Tibial nerve (tissue), 4 donors: ENCODE measurements at places on chromosomes 1 and 21.
A peak's percentile ranks its signal among the peaks of the same experiment; 100 is the strongest.

DNA sequence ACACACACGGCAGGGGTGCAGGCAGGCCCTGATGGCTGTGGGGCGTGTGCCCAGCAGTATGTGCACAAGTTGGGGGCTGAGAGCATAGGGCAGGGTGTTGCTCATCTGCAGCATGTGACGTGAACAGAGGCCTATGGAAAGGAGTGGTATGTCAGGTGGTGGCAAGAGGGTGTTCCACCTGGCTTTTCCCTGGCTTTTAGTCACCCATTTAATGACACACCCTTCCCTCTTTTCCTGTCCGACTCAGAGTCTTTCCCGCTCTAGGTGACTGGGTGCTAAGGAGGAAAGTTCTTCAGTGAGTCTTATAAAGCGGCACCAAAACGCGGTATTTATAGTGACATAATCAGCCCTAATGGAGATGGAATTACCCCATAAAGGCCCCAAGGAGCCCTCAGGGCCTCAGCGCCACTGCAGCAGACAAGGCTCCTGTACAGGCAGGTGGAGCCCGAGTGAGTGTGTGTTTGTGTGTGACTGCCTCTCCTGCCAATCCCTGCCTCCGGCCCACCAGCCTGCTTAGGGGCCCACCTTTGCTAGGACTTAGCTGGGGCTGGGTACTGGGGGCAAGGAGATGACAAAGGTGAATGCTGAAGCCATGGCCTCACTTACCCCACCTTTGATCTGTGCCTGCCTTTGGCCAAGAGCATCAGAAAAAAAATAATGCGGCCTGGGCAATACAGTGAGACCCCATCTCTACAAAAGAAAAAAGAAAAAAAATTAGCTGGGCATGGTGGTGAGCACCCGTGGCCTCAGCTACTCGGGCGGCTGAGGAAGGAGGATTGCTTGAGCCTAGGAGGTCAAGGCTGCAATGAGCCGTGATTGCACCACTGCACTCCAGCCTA lies 3.3 kb upstream of the EPHA2 start:
- DNase-seq, result no peak

DNA sequence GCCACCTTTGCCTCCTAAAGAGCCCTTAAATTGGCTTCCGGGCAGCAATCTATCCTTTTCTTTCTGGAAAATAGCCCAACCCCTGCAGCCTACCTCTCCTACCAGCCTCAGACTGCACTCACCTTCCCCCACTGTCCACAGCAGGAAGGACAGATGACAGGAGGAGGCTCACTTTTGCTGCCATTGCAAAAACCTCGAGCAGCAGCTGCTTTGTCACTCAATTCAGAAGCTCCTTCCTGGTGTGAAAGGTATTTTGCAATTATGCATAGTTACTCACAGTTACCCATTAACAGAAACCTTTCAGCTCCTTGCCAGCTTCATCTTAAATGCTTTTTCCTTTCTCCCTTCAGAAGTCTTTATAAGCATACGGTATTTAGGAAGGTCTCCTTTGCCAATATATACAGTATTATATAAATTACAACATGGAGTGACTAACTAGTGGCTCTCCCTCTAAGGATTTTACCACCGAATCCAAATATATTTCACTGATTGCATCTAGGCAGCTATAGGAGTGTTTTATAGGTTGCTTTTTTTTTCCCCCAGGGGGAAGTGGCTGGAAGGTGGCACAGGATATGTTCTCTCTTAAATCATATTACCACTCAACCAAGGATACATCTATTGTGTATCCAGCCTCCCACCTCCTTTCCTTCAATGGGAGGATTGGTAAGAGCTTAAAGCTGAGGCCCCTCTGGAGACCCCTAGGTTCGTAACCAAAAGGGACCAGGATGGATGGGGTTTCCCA lies 142.1 kb upstream of the IPO9 start:
- DNase-seq, result no peak

- no peak for DNase-seq
Observed at GRCh38 chr1:42815941-42816584, 859 bp upstream of the ERMAP start.

DNA sequence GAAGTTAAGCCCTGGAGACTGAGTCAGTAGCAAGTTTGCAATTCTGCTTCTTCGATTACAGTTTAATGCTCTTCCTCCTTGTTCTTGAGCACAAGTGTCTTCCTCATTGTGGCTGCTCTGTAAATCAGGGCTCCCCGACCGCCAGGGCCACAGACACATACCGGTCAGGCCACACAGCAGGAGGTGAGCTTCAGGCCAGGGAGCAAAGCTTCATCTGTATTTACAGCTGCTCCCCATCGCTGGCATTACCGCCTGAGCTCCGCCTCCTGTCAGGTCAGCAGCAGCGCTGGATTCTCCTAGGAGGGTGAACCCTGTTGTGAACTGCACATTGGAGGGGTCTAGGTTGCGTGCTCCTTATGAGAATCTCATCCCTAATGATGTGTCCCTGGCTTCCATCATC lies 1.7 kb upstream of the TRAPPC10 start:
- DNase-seq, result no peak

GRCh38 chr1:32754317-32755097 lies 51.9 kb upstream of the SYNC start:
- no peak for DNase-seq

DNA sequence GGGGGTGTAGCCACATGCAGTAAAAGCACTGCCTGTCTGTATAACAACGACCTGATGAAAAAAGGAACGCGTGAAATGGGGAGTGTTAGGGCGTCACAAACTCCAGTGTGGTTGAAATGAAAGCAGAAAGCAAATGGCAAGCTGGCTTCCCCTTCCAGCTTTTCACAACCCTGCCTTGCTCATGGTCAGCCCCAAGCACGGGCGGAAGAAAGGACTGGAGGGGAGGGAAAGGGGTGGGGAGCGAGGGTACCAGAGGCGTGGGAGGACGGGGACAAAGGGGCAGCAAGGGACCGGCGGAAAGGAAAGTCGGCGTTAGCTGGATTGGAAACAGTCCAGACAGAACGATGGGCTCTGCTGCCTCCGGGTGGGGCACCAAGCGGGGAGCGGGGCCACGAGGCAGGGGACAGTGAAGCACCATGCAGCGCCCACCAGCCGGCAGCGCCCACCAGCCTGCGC lies 9.6 kb downstream of the VPS26C start:
- no peak for DNase-seq

DNA sequence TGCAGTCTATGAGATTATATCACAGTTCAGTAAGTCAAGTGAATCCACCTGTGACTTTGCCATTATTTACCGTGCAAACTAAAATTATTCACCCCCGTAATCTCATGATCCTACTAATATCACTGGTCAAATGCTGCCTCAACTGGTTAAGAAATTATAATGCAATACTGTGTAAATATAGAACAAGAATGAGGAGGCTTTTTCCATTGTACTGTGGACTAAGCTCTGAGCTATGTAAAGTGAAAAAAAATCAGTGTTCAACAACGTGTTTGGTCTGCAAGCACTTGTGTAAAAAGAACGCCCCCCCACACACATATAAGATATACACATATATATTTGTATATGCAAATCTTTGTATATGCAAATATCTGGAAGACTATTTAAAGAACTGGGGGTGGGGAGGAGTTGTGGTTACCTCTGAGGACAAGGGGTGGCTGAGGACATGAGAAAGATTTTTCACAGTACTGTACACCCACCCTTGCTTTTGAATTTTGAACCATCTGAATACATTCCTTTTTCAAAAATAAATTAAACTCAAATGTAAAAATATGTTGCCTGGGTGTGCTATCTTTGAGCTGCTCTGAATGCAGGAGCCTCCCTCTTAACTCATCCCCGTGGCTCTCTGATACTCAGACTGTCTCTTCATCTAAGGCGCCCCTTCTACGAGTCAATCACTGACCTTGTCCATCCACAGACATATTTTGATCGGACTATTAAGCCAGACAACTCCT lies 57.0 kb downstream of the PTP4A2 start:
- no peak for DNase-seq

GRCh38 chr1:93969371-93969770 lies 60.1 kb upstream of the GCLM start:
- no peak for DNase-seq

DNA sequence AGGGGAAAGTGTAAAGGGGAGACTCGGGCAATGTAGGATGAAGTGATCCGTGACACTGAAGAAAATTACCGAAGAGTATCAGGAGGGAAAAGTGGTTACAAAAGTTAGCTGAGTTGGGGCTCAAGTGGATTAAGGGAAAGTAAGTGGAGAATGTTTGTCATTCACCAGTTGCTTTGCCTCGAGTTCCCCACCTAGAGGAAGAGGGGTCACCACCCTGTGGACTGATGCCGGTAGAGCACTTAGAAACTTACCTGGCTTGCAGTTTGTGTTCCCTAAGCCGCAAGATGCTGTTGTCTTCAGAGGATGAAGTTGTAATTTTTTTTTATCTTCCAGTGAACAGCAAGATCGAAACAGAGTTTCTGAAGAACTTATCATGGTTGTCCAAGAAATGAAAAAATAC lies 1.0 kb downstream of the PER3 start:
- DNase-seq, result no peak

- DNase-seq, result no peak
Observed at GRCh38 chr1:169890761-169891538, 2.7 kb downstream of the SCYL3 start.

GRCh38 chr1:902802-903201 lies 20.9 kb upstream of the SAMD11 start:
- no peak for DNase-seq

DNA sequence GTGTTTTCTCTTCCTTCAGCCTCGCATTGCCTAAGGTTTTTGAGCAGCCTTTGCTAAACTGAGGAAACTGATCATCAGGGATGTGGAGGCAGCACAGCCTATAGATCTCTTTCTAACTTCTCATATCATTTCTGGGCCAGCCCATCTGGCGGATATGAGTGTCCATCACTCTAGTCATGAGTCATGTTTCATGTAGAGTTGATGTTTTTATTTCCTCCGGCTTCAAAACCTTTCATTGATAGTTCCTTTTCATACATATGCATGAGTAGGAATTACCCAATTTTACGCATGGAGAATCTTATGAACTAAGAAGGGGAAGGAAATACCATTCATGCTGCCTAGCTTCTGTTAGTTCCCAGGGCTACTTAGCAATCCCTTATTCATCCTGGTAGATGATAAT lies 66.3 kb downstream of the SPATA46 start:
- no peak for DNase-seq

DNA sequence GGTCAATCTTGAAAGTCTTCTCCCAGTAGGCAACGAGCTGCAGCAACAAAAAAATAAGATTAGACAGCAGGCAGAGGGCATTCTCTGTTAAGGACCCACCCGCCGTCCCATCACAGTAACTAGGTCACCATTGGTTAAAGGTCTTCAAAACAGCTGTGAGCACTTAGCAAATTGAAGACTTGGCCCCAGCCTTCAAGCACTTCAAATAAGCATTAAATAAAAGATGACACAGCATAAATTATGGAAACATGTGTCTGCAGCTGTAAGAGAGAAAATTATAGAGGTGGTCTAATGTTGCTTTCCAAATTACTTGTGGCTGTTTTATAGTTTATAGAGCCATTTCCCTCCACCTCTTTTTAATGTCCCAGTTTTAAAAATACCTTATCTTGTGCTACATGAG lies 61.2 kb downstream of the VANGL1 start:
- DNase-seq, result no peak

DNA sequence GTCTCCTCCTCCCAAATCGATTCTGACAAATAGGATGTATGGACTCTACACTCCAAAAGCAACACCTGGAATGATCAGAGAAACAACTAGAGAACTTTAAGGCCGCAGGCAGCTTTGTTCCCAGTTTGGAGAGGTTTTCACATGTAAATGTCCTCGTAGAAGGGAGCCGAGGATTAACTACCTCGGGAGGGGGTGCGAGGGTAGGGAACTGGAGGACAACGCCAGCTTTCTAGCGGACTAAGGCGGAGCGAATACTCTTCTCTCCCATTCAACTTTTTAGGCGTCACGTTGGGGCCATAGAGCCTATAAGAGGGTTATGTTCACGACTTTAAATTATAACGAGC lies 1.2 kb downstream of the SCAF4 start:
- no peak for DNase-seq

GRCh38 chr1:64595871-64596515 lies 126.1 kb downstream of the CACHD1 start:
- no peak for DNase-seq

DNA sequence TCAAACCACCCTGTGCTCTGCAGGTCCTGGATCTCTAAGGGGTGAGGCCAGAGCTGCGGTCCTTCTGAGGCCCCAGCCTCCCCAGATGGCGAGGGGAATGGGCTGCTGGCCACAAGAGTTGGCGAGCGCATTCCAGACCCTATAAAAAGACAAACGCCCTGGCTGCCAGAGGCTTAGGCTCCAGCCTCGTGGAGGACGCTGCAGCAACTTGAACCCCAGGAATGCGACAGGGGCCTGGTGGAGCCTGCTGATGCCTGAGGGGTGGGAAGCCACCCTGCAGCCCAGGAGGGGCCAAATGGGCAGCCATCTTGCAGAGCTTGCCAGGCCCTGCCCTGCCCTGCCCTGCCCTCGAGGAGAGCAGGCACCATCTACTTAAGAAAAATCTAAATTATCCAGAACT lies 8.6 kb downstream of the CACNA1S start:
- no peak for DNase-seq

DNA sequence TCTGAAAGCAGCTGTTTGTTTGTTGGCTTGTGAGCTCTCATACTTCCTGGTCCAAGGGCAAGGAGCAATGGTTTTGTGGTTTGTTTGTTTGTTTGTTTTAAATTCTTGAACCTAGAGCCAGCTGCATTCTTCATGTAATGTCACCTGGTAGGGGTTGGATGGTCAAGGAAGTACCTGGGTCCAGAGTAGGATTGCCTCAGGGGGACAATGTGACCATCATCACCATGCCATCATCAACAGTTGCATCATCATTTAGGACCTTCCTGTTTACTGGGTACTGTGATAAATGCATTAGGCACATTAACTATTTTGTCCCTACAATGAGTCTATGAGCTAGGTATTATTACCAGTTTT lies 14.7 kb upstream of the MYOG start:
- no peak for DNase-seq

GRCh38 chr1:211642870-211643269 lies 32.6 kb downstream of the NEK2 start:
- DNase-seq, result no peak

DNA sequence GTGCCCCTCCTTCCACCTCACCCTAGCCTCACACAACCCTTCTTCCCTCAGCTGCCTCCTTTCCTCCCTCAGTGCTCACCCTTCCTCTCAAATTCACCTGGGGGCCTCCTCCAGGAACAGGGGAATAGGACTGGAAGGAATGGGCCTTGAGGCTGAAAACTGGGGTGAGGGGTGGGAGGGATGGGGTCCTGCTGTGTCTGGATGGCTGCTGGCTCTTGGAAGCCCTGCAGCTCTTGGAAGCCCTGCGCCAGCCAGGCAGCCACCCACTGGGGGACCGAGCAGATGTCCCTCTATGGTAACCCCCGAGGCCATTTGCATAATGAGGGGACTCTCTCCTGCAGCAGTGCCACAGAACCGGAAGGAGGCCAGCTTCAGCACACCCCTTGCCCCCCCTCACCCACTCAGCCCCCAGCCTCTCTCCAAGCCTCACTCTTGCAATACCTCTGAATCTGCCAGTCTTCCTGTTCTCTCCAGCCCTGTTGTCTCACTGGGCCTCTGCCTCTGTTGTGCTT lies 85.2 kb downstream of the KIRREL1 start:
- no peak for DNase-seq

GRCh38 chr1:212189352-212189738 lies 95.9 kb upstream of the PPP2R5A start:
- DNase-seq, result no peak

GRCh38 chr1:48498096-48498791 lies 26.2 kb upstream of the SPATA6 start:
- DNase-seq, result peak; percentile 93
